ENCODE measurements at places on chromosomes 6 and 20. TPM values are rescaled to one million over a fixed set of nuclear protein-coding genes. Genes with fewer than 3 reads are reported as not detected.

DNA sequence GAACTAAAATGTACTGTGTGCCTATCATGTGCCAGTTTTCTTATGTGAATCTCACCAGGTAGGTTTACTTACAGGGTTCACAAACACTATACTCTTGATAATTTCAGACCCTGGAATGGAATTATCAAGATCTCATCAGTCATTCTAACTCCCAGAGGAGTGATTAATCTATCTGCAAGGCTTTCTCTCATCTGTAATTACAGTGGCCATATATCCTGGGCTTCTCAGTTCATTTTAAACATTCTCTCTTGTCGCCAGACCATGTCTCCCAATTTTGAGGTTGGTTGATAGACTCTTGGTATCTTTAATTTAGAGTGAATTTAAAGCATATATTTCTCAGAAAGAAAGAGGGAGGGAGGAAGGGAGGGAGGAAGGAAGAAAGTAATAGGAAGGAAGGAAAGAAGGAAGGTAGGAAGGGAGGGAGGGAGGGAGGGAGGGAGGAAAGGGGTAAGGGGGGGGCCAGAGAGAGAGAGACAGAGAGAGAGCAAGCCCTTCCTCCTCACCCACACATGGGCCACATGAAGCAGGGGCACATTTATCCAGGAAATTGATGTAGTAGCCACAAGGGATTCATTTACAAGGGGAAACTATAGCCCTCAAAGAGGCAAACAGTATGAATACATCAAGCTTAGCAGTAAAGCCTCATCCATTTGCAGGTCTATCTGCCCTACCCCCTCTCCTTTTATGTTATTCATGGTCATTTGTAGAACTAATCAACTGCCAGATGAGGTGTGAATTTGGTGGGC, 25.8 kb upstream of the NRSN1 start:
- DNase-seq, result no peak

DNA sequence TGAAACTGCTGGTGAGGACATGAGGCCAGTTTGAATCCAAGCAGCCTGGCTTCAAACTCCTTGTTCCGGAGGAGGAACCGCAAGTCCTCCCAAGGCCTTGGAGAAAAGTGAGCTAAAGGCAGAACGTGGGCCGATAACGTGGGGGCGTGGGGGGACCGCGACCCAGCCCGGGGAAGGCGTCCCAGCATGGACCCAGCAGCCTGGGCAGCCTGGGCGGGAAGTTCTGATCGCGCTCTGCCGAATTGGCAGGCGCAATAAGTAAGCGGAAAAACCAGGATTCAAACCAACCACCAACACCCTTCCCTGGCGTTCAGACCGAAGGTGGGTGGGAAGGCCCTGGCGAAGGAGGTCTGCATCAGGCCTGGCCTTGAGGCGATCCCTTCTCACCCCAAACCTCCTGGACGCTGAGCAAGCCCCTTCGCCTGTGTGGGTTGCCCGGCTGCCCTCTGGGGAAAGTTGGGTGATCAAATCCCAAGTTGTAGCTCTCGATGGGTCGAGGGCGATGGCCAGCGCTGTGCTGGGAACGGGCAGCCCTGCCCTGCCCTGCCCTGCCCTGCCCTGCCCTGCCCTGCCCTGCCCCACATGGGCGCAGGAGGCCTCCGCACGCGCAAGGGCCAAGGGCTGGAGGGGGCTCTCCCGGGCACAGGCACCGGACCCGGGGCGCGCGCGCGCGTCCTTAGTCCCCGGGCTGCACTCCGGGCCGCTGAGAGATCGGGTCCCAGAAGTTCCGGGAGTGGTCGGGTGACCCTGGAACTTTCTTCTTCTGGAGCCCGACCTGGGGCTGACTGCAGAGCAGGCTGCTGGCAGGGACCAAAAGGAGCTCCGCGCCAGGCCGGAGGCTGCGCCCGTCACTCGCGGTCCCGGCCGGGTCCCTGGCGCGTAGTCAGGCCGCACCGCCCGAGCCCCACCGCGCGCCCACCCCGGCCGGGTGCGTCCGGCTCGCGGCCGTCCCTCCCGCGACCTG, 637 bp upstream of the SLC22A3 start:
- no peak for DNase-seq

DNA sequence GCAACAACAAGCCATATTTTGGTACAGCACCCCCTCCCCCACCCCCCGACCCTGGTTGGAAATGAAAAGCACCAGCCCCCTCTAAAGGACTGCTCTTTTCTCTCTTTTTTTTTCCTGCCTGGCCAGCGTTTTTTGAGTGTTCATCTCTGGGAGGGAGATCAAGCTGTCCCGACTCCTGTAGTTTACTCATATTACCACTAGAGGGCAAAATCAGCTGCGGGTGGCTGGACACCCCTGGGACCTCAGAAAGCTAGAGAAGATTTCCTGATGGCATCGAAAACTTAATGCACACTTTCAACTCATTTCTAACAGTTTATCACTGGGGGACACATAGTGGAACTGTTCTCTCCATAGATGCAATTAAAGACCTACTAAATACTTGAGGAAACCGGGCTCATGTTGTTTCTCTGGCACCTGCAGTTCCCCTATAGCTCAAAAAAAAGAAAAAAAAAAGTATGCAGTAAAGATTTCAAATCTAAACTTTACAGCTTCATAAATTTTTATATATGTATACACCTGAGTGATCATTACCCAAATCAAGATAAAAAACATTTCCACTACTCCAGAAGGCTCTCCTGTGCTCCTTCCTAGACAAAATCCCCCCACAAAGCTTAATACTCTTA, 24.4 kb downstream of the CNBD2 start:
- no peak for DNase-seq

GRCh38 chr6:145531032-145531431, 204.3 kb downstream of the EPM2A start:
- DNase-seq, result no peak

- no peak for DNase-seq
Measured at GRCh38 chr20:34220561-34220960, 20.7 kb upstream of the ASIP start.

DNA sequence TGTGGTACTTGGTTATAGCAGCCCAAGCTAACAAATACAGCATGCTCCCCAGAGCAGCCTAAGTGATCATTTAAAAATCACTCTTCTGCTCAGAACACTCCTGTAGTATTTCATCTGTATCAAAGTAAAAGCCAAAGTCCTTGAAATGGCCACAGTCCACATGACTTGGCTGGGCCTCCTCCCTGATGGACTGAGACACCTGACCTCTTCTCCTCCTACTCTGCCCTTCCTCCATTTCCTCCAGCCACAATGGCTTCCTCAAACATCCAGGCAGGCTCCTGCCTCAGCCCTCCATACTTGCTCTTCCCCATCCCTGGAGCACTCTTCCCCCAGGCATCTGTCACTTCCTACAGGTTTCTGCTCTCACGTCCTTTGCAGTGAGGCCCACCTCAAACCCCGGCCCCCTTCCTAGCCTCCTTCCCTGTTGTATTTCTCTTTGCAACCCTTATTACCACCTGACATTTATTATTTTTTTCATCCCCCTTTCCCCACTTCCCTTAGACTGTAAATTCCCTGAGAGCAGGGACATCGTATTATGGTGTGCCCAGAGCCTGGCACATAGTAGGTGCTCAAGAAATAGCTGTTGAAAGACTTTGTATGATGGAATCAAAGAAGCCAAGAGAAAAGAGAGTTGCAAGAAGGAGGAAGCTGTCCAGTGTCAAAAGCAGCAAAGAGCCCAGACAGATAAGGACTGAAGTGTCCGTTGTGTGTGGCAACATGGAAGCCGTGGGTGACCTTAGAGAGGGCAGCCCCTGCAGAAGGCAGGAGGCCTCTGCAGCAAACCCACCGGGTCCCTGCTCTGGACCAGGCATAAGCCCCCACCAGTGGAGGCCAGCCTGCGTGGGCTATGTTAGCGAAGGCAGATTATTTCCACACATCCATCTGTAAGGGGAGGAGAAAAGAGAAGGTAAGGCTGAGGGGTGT, 87.5 kb downstream of the TRERF1 start:
- DNase-seq, result no peak

DNA sequence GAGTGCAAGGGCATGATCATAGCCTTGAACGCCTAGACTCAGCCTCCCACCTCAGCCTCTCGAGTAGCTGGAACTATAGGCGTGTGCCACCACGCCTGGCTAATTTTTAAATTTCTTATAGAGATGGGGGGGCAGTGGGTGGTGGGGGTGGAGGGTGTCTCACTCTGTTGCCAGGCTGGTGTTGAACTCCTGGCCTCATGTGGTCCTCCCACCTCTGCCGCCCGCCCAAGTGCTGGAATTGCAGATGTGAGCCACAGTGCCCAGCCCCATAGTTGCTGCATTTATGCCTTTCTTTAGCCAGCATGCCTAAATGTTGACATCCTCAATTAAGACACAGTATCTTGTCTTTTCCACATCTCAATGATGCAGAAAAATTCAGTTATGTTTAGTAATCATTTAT, 171.1 kb downstream of the ARID1B start:
- DNase-seq, result no peak

GRCh38 chr6:74931558-74931957, 274.3 kb downstream of the COL12A1 start:
- no peak for DNase-seq

DNA sequence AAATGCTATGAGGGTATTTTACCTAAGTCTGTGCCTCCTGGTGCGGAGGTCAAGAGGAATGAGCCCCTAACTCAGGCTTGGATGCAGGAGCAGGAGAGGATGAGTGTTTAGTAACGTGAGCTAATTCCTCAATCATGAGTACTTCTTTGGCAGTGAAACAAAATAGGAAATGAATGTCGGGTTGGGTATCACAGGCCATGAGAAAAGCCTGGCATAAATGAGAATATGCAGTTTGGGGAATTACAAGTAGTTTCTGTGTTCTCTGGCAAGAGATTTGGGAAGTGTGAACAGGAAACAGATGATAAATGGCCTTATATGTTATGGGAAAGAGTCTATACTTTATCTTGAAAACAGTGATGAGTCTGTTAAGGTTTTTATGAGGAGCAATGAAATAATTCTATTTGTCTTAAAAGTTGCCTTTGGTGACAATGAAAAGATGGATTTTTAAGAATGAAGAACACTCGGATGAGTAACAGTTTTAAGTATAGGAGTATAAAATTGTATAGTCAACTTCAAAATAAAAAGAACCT, 59.0 kb upstream of the RNF146 start:
- DNase-seq, result no peak

GRCh38 chr6:75275067-75275466, 9.5 kb downstream of the TMEM30A start:
- DNase-seq, result no peak

Gene MAP3K4
- 13.5 TPM for polyA plus RNA-seq

Gene STMND1
- not detected for polyA plus RNA-seq

Gene TMEM74B
- polyA plus RNA-seq, result 1.5 TPM

Gene RAET1L
- polyA plus RNA-seq, result not detected

Gene ADIG
- not detected for polyA plus RNA-seq

Gene ALDH5A1
- 4.4 TPM for polyA plus RNA-seq

Gene GFRAL
- not detected for polyA plus RNA-seq

Gene CLPSL2
- not detected for polyA plus RNA-seq

Gene HIVEP1
- polyA plus RNA-seq, result 3.5 TPM

Measured in heart right ventricle (tissue), 16 donors.